Aorta (tissue), 5 donors: ENCODE measurements at places on chromosomes 7 and 10.

GRCh38 chr10:122490786-122491680 lies 29.7 kb downstream of the HTRA1 start:
- peak; percentile 88 for DNase-seq

- no peak for DNase-seq
Measured at GRCh38 chr7:77427996-77428603, 12.0 kb upstream of the GSAP start.

DNA sequence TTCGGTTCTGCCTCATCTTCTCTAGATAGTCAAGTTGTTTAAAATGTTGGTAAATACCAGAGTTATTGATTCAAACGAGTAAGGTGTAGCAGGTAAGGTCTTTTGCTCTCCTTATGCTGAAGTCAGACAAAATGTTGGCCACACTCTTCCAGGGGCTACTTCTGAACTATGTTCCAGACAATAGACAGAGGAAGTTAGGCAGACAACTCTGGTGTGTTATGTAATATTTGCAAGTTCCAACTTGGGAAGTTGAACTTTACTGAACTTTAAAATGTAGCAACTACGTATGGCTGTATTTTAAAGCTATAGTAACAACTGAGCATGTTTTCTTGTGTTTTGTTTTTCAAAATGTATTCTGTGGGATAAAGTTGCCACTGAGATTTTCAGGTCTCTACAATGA lies 125.7 kb upstream of the NEBL start:
- no peak for DNase-seq

GRCh38 chr10:68218786-68219185 lies 13.1 kb downstream of the ATOH7 start:
- no peak for DNase-seq

- DNase-seq, result no peak
Measured at GRCh38 chr10:29389935-29390334, 101.1 kb downstream of the LYZL1 start.
